ENCODE measurements at places on chromosomes 13 and 19.

- no peak for DNase-seq
These were observed 27.9 kb downstream of the COL4A2 start for GRCh38 chr13:110334841-110335490.

DNA sequence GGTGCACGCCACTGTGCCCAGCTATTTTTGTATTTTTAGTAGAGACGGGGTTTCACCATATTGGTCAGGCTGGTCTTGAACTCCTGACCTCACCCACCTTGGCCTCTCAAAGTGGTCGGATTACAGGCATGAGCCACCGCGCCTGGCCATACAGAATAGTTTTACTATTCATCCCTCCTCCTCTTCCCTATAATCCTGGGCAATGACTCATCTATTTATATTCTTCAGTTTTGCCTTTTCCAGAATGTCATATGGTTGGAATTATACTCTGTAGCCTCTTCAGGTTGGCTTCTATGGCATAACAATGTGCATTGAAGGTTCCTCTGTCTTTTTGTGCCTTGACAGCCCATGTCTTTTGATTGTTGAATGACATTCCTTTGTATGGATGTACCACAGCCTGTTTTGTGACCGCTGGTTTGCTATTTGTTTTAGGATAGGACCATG lies 22.2 kb upstream of the LRP3 start:
- DNase-seq: no peak

DNA sequence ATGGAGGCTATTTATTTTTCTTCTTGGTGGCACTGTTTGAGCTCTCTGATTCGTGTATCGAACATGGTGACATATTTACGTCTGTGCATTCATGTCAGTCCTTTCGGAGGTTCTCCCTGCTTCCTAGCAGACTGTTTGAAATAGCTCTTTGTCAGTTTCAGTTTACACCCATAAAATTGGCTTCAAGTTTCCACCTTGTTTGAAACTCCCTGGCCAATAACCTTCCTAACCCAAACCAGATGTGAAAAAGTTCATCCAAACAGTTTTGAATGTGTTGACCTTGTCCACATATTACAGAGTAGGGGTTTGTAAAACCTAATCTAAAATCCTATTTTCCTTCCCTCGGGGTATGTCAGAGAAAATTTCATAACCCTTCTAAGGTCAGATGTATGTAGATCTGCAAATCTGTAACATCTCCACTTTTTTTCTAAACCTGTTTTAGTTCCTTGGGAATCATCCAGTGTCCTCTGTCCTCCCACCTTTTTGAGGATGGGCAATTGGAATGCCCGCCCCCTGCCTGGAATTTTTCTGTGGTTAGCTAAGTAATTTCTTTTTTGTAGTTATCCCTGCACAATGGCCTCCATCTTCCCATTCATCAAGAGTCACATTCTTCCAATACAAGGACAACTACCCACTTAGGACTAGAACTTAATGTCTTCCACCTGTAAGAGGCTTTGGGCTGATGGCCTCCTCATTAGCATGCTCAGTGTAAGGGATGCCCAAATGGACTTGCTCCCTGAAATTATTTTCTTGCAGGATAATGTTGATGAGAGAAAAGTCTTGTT lies 499.8 kb downstream of the GPC6 start:
- no peak for DNase-seq

GRCh38 chr13:102869948-102870676 lies 24.3 kb downstream of the ERCC5 start:
- DNase-seq: no peak

DNA sequence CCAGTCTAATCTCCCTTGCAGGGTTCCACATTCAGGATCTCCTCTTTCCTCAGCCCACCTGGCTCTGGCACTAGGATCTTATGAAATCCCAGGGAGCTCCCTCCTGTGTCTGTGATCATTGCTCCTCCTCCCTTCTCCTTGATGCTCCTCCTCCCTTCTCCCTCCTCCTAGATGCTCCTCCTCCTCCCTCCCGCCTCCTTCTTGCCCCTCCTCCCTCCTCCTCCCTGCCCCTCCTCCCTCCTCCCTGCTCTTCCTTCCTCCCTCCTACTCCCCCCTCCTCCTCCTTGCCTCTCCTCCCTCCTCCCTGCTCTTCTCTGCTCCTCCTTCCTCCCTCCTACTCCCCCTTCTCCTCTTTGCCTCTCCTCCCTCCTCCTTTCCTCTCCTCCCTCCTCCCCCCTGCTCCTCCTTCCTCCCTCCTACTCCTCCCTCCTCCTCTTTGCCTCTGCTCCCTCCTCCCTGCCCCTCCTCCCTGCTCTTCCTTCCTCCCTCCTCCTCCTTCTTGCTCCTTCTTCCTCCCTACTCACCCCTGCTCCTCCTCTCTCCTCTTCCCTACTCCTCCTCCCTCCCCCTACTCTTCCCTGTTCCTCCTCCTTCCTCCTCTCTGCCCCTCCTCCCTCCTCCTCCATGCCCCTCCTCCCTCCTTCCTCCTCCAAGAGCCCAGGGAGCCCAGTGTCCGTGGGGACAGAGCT lies 14.9 kb upstream of the ZBTB7A start:
- no peak for DNase-seq

DNA sequence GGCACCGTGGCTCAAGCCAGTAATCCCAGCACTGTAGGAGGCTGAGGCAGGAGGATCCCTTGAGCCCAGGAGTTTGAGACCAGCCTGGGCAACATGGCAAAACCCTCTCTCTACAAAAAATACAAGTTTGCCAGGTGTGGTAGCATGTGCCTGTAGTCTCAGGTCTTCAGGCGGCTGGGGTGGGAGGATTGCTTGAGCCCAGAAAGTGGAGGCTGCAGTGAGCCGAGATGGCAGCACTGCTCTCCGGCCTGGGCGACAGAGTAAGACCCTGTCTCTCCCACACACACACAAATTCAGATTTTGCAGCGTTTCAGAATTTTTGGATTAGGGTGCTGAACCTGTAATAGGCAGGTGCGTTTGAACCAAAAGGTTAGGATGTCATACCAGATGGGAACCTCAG lies 2.2 kb downstream of the RPS11 start:
- DNase-seq: no peak

DNA sequence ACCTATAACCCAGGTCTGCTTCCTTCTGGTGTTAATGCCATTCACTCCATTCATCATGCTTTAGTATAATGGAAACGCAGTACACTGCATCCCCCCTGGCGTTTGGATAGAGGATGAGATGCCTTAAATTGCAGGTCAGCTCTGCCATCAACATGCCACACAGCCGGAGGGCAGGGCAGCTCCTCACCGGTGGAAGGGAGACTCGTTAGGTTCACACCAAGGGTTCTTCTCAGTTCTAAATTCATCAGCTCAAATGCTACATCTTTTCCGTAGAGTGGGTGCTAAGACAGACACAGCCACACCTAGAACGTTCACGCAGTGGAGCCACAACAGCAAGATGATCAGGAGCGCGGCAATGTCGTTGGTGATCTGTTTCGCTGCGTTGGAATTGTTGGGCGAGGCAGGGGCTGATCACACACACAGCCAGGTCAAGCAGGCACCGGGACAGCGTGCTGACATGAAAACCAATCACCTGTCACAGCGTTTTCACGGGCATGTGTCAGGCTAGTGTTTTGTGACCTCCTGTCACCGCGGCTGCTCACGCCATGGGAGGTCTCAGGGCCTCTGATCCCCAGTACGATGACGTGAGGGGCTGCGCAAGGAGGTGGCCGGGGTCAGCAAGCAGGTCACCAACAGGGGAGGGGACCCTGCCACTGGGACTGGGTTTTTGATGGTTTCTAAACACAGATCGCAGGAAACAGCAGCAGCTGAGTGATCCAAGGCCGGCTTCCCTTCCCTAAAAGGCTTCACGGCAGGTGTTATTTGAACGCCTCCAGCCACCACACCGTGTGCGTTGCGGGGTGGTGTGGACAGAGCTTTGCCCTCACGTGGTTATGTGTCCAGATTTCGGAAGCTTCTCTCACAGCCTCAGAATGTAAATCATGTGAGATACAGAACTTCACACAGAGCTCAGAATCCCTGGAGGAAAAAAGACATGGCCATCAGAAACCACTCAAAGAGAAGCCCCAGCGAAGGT lies 94.3 kb upstream of the IRS2 start:
- DNase-seq: no peak

GRCh38 chr13:39788102-39788501 lies 132.6 kb downstream of the COG6 start:
- DNase-seq: no peak

- no peak for DNase-seq
These were observed 15.7 kb downstream of the ZNF627 start for GRCh38 chr19:11612816-11613511.

DNA sequence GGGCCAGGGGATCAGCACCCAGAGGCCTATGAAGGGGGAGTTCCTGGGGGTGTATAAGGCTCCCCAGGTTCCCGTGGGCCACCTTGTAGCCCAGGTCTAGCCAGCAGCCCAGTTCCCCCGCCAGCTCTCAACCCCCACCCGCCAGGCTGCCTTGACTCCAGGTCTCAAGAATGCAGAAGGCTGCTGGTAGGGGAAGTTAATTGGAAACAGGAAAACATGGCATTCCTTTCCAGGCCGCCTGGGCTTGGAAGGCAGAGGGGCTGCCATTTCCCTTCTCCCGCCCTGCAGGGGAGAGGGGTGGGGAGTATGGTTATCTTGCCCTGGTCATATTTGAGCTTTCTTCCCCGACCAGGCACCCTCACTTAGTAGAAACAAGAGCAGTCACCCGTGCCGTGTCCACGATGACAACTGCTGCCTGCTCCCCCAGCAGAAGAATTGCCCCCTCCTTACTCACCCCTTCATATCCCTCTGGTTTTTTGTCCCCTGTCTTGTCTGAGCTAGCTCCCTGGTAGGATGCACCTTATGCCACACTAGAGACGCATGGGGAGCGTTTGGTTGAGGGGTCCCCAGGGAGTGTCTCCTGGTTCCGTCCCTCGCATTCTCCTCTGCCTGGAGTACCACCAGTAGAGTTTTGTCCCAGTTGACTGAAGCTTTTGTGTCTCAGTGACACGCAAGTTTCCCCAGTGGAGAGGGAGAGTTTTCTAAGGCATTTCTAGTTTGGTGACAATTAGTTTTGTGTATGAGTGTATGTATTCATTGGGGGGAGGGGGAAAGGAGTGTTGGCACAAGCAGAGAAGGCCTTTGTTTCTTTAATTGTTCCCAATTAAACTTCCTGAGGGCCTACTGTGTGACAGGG lies 4.5 kb downstream of the BICRA start:
- no peak for DNase-seq

- DNase-seq: no peak
These were observed 412 bp downstream of the IRS2 start for GRCh38 chr13:109785892-109786450.

DNA sequence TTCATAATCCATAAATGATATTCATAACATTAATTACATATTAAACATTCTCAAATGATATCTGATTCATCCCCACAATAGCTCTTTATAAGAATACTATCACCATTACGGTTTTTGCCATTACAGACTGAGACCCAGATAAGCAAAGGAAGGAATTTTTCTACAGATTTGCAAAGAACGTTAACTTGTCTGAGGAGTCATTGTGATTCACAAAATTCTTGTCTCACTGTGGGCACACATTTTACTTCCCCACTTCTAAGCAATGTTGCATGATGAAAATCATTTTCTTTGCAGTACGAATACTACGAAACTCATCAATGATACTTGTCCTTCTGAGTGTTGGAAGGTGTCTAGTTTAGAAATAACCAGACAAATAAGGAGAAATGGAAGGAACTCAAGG lies 70.1 kb downstream of the NALCN start:
- DNase-seq: no peak

DNA sequence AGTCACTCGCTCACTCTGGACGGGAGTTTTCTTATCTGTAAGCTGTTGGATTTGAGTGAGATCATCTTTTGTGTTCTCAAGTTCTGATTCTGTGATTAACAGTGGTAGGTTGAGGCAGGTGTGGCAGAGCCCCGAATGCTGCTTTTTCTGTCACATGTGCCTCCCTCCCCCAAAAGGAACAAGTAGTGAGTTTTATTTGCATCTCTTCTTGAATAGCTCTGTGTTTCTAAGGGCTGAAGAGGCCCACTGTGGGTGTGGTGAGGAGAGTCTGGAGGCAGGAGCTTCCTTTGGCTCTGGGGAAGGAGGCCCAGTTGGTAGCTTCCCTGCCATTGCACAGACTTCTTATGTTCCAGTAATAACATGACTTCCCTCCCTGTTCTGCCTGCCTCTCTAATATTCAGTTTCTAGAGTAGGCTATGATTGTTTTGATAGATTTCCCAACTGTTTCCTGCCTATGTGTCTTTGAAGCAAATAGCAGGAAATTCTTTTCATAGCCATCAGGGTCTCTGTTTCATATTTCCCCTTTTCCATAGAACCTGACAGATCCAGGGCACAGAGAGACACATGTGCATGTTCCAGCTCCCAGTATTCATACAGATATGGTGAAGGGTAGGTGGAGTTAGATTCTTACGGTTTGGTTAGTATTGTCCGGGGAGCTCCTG lies 23.9 kb upstream of the CXCL17 start:
- DNase-seq: no peak

- DNase-seq: no peak
These were observed 9.0 kb upstream of the SBK3 start for GRCh38 chr19:55554302-55554701.

DNA sequence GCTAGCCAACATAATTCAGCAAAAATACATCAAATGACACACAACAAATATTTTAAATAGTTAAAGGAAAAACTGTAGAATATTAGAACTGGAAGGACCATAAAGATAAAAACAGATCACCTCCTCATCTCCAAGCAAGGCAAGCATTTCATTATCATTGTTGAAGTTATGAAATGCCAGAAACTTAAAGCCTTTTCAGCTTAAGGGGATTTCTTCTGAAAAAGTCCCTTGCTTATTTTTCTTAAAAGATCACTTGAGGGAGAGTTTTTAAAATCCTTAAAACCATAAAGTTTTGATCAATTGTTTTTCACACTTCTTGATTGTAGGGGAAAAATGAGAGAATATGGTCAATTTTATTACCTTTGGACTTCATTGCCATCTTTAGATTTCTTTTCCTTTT lies 37.4 kb downstream of the FLT1 start:
- DNase-seq: no peak

DNA sequence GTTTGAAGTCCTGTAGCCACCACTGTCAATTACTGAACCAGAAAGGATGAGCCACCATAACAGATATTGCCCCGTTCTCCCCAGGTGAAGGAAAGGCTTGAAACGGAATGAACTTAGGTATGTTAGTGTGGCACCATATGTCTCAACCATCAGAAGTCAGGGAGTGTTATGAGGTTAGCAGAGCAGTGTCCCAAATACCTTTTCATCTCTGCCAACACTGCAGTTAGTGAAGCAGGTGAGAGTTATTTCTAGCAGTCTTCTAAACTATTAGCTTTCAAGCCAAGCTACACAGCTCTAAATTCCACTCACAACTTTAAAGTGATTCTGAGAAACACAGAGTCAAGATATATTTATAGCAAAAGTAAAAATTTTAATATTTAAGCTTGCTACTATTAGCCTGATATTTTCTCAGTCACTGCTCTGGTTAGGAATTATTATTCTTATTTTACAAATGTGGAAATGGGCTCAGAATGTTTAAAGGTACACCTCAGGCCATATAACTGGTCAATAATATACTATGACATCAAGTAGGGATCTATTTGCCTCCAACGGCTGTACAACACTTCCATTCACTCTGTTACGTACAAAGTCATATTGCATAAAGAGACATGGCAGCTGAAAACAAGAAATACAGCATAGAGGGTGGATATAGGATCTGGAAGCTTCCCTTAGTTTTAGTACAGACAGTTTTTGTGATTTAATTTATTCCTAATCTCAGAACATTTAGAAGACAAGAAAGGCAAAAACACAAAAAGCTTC lies 1527.1 kb upstream of the PRR20A start:
- no peak for DNase-seq

Data from activated CD8-positive, alpha-beta memory T cell treated with anti-CD3 and anti-CD28 coated beads for 4 hours (primary cell).